ENCODE measurements at places on chromosomes 3 and 15. TPM values are rescaled to one million over a fixed set of nuclear protein-coding genes. Genes with fewer than 3 reads are reported as not detected.

Gene KNG1
- not detected for total RNA-seq

Gene CFAP100
- not detected for total RNA-seq

Gene BUB1B
- total RNA-seq = 4.2 TPM

DNA sequence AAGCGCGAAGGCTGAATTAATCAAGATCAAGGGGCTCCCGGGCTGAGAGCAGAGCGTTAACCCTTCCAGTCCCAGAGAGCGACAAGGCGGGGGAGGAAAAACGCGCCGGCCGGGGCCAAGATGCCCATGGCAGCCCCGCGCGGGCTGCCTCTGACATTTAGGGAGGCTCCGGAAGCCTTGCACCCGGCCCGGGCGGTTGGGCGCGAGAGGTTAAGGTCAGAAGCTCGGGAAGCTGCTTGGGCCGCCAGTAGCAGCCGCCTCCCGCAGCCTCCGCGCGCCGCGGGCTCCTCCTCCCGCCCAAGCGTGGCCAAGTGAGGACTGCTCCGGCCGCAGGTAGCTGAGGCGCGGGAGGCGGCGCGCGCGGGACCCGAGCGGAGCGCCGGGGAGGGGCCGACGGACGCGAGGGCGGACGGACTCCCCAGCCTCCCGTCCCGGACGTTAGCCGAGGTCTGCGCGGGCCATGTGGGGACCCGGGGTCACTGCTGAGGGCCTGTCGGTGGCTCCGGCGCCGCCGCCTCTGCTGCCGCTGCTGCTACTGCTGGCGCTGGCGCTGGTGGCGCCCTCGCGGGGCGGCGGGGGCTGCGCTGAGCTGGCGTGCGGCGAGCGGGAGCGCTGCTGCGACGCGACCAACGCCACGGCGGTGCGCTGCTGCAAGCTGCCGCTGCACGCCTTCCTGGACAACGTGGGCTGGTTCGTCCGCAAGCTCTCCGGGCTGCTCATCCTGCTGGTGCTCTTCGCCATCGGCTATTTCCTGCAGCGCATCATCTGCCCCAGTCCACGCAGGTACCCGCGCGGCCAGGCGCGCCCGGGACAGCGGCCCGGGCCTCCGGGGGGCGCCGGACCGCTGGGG is at the start of gene C3orf80:
TSS of gene C3orf80 (plus strand) at position 247 of the 850 bp plus-strand sequence. CDS start at position 461, 214 bp downstream.
- DNase-seq = peak; percentile 41

DNA sequence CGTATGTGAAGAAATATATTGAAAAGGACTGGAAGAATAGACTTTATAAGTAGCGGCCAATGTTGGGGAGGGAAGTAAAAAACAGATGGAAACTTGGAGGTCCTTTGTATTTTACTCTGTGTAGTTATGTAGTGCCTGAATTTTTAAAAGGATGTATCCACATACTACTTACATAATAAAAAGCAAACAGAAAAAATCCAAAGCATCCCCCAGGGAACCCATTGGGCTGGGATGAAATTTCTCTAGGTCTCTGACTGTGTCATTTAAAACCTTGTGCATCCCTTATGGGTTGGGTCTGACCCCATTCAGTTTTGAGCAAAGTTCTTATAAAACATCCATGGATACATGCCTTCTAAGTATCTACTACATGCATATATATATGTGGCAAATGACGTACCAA is 141.1 kb downstream of the NR1D2 start:
- no peak for DNase-seq

GRCh38 chr3:120021523-120021922 is 72.7 kb downstream of the GSK3B start:
- no peak for DNase-seq

- no peak for DNase-seq
These were observed 13.4 kb downstream of the SEC62 start for GRCh38 chr3:169980055-169980454.

DNA sequence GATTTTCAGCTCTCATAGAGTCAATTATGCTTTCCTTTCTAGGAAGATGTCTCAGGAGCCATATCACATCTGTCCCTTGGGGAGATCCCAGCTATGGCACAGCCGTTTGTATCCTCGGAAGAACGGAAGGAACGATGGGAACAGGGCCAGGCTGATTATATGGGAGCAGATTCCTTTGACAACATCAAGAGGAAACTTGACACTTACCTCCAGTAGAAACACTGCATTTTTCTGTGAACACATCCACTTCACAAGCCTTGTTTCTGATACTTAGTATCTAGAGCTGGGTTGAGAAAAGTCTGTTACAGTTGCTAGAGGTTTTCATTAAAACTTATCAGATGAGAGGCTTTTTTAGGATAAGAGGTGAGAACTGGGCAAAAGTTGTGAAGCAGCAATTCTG is 35.4 kb downstream of the GYG1 start:
- no peak for DNase-seq

- DNase-seq = no peak
These were observed 49.8 kb upstream of the TEX264 start for GRCh38 chr3:51621091-51621892.

GRCh38 chr15:25250011-25250596 is 188.7 kb downstream of the UBE3A start:
- DNase-seq = peak; percentile 11

DNA sequence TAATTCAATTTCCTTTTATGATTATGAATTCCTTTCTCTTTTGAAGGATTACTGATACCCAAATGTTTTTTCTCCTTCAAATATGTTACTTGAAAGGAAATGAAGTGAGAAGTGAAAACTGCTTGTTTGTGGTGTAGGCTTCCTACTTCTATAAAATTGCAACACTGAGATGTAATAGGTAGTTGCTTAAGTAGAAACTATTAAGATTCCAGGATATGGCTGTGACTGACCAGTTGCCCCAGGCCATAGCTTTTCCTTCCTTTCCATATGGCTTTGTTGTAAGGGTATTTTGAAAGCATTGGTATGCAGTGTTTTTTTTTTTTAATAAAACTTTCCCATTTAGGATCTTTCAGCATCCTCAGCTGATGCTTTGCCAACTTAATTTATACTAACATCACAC is 28.5 kb downstream of the DNAJC13 start:
- DNase-seq = no peak

DNA sequence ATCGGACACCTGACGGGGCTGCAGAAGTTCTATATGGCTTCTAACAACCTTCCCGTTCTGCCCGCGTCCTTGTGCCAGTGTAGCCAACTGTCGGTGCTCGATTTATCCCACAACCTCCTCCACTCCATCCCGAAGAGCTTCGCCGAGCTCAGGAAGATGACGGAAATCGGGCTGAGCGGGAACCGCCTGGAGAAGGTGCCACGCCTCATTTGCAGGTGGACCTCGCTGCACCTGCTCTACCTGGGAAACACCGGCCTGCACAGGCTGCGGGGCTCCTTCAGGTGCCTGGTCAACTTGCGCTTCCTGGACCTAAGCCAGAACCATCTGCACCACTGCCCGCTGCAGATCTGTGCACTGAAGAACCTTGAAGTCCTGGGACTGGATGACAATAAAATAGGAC is 9.8 kb upstream of the LRRC34 start:
- DNase-seq = no peak
